ENCODE measurements at places on chromosomes 16 and 17. TPM values are rescaled to one million over a fixed set of nuclear protein-coding genes. Genes with fewer than 3 reads are reported as not detected.

Gene OTOP2
- total RNA-seq: not detected

Gene PHOSPHO1
- 0.11 TPM for total RNA-seq

Gene PIMREG
- total RNA-seq: 17.1 TPM

Gene RNF222
- not detected for total RNA-seq

Gene TGFB1I1
- 46.3 TPM for total RNA-seq

Gene CCL16
- not detected for total RNA-seq

Gene PRRT2
- total RNA-seq: 2.4 TPM

Gene HSD3B7
- total RNA-seq: 51.9 TPM

Gene MRTFB
- total RNA-seq: 16.9 TPM

Gene PRSS21
- not detected for total RNA-seq

Gene ZNF213
- total RNA-seq: 4.8 TPM

Gene BCO1
- total RNA-seq: not detected

Gene MAPT
- total RNA-seq: 0.43 TPM

Gene TEX19
- total RNA-seq: not detected

Gene HYDIN
- total RNA-seq: 4.2 TPM

Gene SLC13A5
- not detected for total RNA-seq

Gene LCAT
- total RNA-seq: 7.3 TPM

Gene GDPD1
- total RNA-seq: 0.39 TPM

Gene NFATC3
- total RNA-seq: 39.0 TPM

Gene TNFRSF17
- not detected for total RNA-seq
